ENCODE measurements at places on chromosomes 16 and 17.

DNA sequence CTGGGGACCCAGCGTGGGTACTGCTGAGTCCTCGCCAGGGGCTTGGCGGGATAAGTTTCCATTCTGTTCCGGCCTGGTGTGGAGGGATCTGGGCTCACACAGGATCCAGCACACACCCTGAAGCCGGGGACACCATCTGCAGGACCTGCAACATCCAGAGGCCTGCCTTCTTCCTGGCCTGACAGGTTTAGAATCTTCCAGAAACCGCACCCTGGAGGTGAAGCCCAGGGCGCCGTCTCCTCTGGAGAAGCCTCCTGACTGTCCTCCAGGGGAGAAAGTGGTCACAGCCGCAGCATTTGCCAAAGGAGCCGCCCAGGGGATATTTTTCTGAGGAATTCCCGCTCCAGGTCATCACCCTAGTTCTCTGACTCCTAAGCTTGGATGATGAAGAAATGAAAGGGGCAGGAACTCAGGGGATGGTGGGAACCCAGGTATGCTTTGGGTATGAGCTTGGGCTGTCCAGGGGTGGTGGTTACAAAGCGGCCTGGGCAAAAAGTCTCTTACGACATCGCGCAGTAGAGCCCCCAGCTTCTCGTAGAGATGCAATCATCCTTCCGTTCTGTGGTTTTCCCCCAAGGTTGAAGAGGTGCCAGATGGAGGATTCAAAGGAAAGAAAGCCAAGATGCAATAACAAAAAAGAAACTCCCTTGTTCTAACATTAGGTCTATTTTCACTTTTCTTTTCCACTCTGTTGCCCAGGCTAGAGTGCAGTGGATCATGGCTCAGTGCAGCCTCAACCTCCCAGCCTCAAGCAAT lies 9.1 kb upstream of the CRISPLD2 start:
- DNase-seq: no peak

GRCh38 chr17:51258756-51259563 lies 889 bp downstream of the MBTD1 start:
- DNase-seq: peak; percentile 52

- DNase-seq: no peak
These were observed 153.4 kb upstream of the GSE1 start for GRCh38 chr16:85459529-85460251.

DNA sequence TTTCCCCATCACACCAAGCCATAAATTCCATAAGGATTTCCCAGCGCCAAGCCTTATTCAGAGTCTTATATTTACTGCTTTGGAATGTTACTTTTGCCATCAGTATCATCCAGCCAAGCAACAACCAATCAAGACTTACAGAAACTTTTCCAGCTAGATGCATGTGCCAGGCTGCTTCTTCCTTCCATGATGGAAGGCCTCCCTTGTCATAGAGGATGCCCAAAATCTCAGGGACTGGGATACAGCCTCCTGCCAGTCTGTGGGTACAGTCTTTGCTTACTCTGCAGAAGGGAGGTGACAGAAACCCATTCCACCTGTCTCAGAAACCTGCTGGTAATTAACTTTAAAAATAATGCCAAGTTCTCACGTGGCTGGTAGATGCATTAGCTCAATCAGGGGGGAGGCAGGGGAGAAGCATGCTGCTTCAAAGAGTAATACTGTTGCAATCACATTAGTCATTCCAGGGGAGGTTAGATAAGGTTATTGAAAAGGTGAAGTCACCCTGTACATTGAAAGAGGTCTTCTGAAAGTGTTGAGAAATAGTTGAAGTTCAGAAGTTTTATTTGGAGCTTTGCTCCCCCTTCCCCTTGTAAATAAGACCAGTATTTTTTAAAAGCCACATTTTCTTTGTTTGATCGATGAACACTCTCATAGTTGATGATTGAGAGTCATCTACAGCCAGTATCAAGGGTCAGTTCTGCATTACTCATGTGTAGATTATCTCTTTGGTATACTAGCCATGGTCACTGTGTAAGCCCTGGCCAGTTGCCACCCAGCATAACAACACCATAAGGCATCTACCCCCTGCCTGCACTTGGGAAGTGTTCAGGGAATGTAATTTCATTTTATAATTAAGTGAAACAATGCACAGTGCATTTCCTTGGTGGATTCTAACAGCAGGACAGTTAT lies 22.2 kb downstream of the HLF start:
- no peak for DNase-seq

DNA sequence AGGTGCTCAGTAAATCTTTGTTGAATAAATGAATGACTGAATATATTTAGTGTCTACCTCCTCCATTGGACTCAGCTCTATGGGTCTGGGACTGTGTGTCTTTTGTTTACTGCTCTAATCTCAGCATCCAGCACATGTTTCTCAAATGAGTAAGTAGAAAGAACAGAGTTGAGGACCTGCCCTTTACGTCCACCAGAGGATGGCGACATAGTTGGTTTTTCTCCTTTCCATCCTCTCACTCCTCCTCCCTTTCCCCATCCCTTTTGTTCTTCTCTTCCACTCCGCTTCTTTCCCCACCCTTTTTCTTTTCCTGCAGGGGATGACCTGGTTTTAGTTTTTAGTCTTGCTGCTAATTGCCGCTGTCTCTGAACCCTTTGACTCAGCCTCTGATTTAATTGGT lies 12.1 kb upstream of the CHP2 start:
- no peak for DNase-seq

DNA sequence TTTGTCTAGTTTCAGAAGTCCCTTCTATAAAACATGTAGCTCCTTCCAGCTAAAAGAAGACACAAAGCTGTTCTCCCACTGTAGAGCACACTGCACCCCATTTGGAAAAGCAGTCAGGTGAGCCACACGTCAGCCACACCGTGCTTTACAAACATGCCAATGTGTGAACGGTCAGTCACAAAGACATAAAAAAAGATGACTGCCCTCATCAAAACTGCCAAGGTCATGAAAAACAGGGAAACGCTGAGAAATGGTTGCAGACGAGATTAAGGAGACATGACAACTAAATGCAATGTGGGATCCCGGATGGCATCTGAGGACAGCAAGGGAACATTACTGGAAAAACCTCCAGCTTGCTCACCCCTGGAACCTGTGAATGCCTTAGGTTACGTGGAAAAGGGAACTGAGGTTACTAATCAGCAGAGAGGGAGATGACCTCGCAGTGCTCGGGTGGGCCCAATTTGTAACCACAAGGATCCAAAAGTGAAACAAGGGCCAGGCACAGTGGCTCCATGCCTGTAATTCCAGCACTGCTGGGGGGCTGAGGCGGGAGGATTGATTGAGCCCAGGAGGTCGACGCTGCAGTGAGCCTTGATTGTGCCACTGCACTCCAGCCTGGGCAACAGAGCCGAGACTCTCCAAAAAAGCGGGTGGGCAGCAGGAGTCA lies 8.1 kb downstream of the ANKRD11 start:
- DNase-seq: no peak

DNA sequence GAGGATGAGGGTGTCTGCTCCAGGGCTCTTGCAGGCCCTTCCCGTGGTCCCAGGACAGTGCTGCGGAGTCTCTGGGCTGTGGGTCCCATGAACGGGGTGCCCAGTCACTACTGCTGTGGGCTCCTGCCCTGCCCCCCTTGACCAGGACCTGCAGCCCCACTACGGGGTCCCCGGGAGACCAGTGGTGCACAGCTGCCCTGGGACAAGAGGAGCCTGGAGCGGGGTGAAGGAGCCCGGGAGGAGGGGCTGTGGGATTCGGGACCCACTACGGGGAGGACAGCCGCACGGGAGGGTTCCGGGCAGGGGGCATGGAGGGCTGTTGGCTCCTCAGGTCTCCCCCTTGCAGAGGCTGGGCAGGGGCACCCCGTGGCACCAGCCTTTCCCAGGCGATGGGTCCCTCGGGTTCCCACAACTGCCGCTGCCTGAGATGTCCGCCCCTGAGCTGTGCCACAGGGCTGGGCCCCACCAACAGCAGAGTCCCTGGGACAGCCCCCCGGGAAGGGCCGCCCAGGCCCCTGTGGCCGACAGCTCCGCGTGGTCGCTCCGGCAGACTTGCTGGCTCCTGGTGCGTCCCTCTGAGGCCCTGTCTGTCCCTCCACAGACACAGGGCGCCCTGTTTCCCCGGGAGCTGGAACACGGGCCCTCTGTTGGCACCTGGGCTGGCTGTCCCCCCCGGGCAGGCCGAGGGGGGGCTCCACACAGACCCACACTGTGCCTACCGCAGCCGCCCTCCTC lies 52.1 kb upstream of the GNG13 start:
- DNase-seq: peak; percentile 9

DNA sequence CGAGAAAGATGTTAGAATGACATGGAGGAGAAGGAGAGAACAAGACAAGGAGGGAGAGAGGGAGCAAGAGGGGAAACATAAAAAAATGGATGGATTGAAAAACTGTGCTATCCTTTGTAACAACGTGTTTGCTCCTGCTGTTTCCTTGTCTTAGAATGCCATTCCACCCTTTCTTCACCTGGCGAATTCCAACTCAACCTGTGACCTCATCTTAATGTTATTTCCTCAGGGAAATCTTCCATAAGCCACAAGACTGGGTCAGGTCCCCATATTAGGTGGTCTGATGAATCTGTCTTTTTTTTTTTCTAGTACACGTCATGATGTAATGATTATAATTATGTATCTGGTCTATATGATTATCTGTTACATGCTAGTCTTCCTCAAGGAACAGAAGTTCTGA lies 195.0 kb upstream of the MAF start:
- no peak for DNase-seq

GRCh38 chr17:61343576-61343975 lies 56.1 kb upstream of the TBX2 start:
- no peak for DNase-seq

Measured in BE2C (cell line).